ENCODE measurements at places on chromosomes 1 and 21.

GRCh38 chr1:12121212-12122003 lies 45.4 kb upstream of the TNFRSF1B start:
- DNase-seq: no peak

GRCh38 chr1:109513110-109513710 lies 3.7 kb upstream of the AMIGO1 start:
- no peak for DNase-seq

GRCh38 chr21:45078877-45079281 lies 4.5 kb downstream of the ADARB1 start:
- DNase-seq: no peak

- DNase-seq: no peak
Observed at GRCh38 chr1:36602184-36602583, 119.5 kb upstream of the CSF3R start.

DNA sequence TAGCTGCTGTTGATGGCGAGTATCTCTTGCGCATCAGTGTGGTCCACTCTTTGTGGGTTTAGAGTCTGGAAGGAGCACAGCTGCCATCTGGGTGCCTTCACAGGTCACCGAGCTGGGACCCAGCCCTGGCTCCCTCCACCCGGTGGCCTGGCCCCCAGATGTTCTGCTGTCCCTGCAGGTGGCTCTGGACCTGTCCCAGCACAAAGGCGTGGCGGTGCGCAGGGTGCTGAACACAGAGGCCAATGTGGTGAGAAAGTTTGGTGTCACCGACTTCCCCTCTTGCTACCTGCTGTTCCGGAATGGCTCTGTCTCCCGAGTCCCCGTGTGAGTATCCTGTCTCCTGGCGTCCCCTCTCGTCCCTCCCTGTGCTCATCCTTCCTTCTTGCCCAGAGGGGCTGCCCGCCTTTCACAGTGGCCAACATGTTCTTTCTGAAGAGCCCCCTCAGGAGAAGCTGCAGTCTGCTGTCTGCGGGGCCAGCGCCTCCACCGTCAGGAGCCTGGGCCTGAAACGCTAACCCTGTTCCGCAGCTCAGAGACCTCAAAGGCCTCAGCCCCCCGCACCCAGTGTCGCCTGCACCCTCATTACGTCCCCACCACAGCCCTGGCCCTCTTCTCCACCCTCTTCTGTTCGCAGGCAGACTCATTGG lies 27.4 kb downstream of the QSOX1 start:
- no peak for DNase-seq

DNA sequence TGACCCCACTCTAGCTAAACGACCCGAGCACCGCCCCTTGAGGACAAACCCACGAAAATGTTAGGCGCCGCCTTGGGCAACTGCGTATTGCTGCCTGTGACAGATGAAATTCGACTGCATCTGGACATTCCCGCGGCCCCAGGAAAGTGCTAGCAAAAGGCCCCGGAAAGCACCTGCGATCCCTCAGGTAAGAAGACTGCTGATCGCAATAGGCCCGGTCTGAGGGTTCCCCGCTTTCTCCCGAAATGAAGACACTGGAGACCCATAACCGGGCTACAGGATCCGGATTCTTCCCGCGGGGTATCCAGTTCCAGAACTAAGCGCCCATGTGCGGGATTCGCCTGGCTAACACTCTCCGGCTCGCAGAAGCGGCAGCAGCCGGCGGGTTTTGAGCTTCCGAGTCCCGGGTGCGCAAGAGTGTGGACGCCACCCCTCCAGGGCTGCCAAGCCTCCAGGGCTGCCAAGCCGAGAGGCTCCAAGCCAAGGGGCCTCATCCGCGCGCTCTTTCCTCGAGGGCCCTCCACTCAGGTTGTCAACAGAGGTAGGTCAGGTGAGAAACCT lies 157.9 kb upstream of the NBPF11 start:
- DNase-seq: no peak

DNA sequence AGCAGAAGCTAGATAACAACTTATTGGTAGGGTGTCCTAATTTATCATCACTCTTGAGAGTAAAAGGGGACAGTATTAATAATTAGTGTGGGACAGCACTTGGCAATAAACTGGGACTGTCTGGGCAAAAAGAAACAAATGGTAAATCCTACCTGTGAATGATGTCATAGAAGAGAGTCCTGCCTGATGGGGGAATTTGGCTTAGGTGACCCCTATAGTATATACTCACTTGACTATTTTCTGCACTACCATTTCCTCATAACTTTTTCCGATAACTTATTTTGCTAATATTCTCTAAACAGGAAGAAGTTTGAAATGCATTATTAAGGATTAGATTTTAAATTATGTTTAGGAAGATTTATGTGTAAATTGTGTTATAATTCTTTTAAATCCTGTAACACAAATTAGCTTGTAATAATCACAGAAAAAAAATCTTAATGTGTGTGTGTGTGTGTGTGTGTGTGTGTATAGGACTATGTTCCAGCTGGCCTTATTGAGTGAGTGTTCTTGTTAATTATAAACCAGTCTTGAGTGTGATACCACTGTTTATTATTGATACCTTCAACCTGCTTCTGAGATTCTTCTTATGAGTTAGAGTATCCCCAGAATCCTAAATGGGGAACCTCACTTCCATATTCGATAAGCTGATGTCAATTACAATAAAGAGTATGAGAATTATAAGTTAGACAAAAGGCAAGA lies 144.2 kb upstream of the C1orf105 start:
- DNase-seq: no peak

DNA sequence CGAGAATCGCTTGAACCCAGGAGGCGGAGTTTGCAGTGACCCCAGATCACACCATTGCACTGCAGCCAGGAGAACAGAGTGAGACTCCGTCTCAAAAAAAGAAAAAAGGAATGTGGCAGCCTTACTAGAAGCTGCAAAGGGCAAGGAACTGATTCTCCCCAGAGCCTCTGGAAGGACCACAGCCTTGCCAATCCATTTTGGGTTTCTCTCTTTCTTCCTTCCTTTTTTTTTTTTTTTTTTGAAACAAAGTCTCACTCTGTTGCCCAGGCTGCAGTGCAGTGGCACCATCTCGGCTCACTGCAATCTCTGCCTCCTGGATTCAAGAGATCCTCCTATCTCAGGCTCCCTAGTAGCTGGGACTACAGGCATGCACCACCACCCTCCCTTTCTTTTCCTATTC lies 9.9 kb upstream of the IFNGR2 start:
- DNase-seq: no peak

- DNase-seq: no peak
Observed at GRCh38 chr1:192516776-192517297, 58.7 kb upstream of the RGS1 start.

GRCh38 chr1:36580524-36580923 lies 97.8 kb upstream of the CSF3R start:
- no peak for DNase-seq

GRCh38 chr1:157001304-157001703 lies 44.2 kb downstream of the ARHGEF11 start:
- no peak for DNase-seq

- DNase-seq: no peak
Observed at GRCh38 chr1:41880950-41881885, 37.5 kb downstream of the HIVEP3 start.

Data from right kidney (tissue), 9 donors.